ENCODE measurements at places on chromosomes 16 and 17.

DNA sequence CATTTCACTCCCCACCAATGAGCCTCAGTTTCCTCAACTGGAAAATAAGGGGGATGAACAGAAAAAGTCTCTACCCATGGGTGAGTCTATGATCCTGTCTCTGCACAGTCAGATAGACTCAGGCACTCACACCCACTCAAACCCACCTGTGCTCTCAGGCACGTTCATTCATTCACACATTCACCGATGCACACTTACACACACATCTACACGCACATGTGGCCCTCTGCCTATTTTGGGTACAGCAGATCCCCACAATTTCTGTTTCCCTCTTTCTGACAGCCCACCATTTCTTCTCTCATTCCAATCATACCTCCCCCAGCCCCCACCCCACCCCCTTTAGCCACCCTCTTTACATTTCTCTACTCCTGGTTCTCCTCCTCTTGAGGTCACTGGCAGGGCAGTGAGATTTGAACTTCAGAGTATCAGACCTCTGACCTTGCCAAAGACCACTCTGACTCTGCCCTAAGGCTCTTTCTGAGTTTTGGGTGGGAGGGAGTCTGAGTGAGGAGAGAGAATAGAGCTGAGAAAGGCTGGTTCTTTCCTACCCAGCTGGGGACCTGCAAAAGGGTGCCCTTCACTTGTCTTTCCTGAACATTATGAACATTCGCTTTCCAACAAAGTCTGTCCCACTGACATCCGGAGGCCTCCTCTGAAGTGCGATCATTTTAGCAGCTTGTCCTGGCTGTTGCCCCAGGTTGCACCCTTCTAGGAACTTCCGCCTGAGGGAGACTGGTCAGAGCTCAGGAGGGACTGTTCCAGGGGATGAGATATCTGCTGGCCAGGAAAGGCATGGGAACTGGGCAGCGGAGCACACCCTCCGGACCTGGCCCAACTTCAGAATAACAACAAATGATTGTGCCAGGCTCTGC, 10.1 kb upstream of the COL1A1 start:
- no peak for DNase-seq

GRCh38 chr17:68592682-68593641, 8.2 kb downstream of the FAM20A start:
- peak; percentile 18 for DNase-seq

GRCh38 chr17:61816538-61816937, 46.8 kb downstream of the BRIP1 start:
- no peak for DNase-seq

GRCh38 chr16:1645914-1646525, 32.1 kb upstream of the JPT2 start:
- DNase-seq: no peak

- DNase-seq: peak; percentile 69
Measured at GRCh38 chr16:53159781-53160436, 105.1 kb downstream of the CHD9 start.

GRCh38 chr16:55687802-55688201, 32.0 kb downstream of the SLC6A2 start:
- DNase-seq: no peak

- peak; percentile 51 for DNase-seq
Measured at GRCh38 chr17:4934173-4934979, 2.3 kb downstream of the GP1BA start.

Measured in NCI-H82 (cell line).